ENCODE measurements at places on chromosomes 13 and 19. TPM values are rescaled to one million over a fixed set of nuclear protein-coding genes. Genes with fewer than 3 reads are reported as not detected.

DNA sequence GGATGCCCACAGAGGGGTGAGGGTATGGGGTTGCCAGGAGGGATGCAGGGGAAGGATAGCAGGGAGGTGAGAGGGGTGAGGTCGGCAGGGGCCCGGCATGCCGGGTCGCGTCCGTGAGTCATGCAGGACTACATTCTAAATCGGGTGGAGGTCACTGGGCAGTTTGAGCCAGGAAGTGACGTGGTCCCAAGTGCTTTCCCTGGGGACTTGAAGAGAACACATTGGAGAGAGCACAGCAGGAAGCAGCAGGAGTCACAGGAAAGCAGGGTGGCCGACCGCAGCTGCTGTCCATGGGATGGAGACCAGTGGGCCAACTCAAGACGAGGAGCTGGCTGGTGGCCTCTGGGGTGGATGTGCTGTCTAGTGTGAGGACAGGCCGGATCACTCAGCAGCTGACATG lies 92.0 kb upstream of the WASF3 start:
- DNase-seq: no peak

The RASIP1 gene
- 40.9 TPM for polyA plus RNA-seq

GRCh38 chr13:49063497-49063896 lies 87.8 kb downstream of the FNDC3A start:
- no peak for DNase-seq

- no peak for DNase-seq
These were observed 60.8 kb downstream of the ARHGEF7 start for GRCh38 chr13:111175935-111176334.

DNA sequence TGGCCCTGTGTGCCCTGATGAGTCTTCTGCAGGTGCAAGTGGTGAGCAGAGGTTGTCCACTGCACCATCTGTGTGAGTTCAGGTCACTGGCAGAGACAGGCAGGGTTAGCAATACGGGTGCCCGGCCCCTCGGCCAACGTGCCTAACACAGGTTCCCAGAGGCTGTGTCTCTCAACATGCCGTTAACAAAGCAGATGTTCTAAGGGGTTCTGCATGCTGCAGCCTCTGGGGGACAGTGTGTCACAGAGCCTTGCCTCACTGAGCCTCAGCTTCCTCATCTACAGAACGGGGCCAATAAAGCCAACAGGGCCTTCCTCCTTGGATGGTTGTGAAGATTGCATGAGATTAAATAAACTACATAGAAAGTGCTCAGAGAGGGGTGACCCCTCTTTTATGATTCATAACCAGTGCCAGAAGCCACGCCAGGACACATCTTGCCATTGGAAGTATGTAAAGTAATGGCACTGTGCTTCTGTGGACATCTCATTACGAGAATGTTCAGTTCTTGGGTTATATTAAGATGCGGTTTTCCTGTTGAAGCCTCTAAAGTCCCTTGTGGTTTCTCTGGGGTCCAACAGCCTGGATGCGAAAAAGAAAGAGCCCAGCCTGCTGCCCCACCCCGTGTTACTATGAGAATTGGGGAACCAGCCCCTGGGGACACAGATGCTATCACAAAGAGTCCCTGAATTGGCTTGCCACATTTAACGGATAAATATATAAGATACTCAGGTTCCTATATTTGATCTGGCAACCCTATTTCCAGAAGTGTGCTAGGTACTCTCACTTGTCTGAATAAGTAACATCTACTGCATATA lies 11.2 kb upstream of the ARHGEF18 start:
- no peak for DNase-seq

The ZNF627 gene
- 6.4 TPM for polyA plus RNA-seq

The RETN gene
- polyA plus RNA-seq: 2.2 TPM
